Uterus (tissue), 4 donors: ENCODE measurements at places on chromosomes 7 and 10. TPM values are rescaled to one million over a fixed set of nuclear protein-coding genes. Genes with fewer than 3 reads are reported as not detected.

Gene CNPY1
- not detected for total RNA-seq

Gene GSTK1
- total RNA-seq, result 99.4 TPM

Gene FAM25G
- not detected for total RNA-seq

Gene ZNF32
- total RNA-seq, result 52.3 TPM

Gene PVRIG
- total RNA-seq, result not detected

Gene MAGI2
- 20.5 TPM for total RNA-seq

Gene ZNF775
- total RNA-seq, result not detected

Gene KIF20B
- 1.2 TPM for total RNA-seq

Gene ZWINT
- not detected for total RNA-seq

Gene CCM2
- total RNA-seq, result 70.2 TPM

Gene SLC18A2
- 2.6 TPM for total RNA-seq

Gene ZPBP
- total RNA-seq, result 0.62 TPM

Gene CYP2E1
- 1.5 TPM for total RNA-seq

Gene HTR7
- 0.29 TPM for total RNA-seq

Gene AGR2
- total RNA-seq, result 16.7 TPM

Gene FBXO24
- total RNA-seq, result 4.9 TPM

Gene TAC1
- total RNA-seq, result 3.8 TPM

Gene PNLIPRP2
- total RNA-seq, result not detected

Gene FFAR4
- not detected for total RNA-seq

Gene C10orf88
- 15.8 TPM for total RNA-seq

Gene LRRC27
- 32.6 TPM for total RNA-seq

Gene SH2D4B
- total RNA-seq, result not detected

Gene CEP55
- total RNA-seq, result 13.8 TPM
